ENCODE measurements at places on chromosomes 7 and 10. TPM values are rescaled to one million over a fixed set of nuclear protein-coding genes. Genes with fewer than 3 reads are reported as not detected.

JAKMIP3 gene
- 0.27 TPM for total RNA-seq

UNC5B gene
- total RNA-seq = 6.4 TPM

GALNT17 gene
- total RNA-seq = 27.0 TPM

GRCh38 chr10:79186486-79187120 lies 117.8 kb downstream of the ZMIZ1 start:
- DNase-seq = no peak

DNA sequence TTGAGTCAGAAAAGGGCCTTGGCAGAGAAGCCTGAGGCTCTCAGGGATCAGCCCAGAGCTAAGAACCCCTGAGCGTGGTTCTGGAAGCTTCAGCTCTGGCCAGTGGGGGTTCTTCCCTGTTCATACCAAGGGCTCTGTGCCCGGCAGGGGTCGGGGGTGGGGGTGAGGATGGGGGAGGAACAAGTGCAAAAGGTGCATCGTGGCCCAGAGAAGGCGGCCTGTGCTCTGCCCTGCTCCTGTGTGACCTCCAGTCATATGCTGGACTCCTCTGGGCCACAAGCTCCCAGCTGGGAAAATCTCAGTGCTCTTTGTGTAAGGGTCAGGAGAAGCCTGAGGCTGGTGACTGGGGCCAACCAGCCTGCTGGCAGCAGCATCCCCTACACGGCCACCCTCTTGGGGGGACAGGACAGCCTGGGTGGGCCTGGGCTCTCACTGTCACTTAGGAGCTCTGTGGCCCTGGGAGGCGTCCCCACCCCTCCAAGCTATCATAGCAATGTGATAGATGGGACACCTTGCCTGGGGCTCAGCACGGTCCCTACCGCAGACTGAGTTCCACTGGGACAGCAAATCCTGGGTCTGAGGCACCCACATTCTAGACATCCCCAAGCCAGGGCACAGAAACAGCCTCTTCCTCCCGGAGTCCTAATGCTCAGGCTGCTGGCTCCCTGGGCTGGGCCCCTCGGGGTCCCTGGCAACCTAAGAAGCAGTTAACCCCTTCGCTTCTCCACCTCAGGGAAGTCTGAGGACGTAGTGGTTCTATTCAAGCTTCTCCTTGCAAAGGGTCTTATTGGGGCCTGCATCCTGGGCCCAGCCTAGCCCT lies 2.5 kb downstream of the MMRN2 start:
- peak; percentile 9 for DNase-seq

DNA sequence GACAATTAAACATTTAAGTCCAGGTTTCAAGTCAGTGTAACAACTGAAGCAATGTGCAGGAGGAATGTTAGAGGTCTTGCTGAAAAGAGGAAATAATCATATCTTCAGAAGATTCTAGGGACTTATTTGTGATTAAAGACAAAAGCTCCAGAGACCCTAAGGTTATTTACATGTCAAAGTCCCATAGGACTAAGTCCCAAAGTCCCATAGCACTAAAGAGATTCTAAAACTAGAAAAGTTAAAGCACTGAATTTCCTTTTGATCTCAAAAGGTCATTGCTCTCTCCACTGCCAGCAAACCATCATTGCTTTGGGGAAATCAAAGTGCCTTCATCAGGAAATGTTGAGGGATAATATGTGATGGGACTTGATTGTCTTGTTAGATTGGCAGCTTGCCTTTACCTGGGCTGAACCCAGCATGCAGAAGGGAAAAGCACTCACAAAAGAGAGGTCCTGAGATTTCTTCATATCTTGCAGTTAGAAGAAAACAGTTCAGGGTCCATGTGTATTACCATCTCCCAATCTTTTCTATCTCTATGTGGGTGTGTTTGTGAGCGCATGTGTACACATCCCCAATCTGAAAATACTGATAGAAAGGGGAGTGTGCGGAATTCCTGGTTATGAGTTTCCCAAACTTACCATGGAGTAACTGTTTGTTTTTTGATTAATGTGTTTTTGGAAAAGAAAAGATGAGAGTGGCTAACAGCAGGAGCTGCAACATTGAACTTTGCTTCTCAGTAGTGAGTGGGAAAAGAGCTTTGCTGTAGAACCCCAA lies 21.8 kb downstream of the NUDT13 start:
- no peak for DNase-seq
